ENCODE measurements at places on chromosomes 3 and 15.

DNA sequence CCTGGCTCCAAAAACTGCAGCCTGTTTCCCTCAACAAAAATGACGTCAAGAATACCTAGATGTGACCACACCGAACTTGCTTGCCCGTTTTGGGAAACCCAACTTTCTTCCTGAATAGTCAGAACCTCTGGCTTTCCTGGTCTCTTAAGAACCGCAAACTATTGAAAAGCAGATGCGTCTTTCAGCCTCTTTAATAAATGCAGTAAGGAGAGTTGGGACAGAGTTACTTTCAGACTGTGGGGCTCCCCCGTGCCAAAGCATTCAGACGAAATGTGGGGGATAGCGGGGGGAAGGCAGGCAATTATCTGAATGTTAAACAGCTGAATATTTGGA lies 1.2 kb upstream of the PROK2 start:
- DNase-seq: no peak

- DNase-seq: peak; percentile 68
Measured at GRCh38 chr3:52446631-52447511, 2.0 kb upstream of the SEMA3G start.

GRCh38 chr3:184710870-184711492 lies 883 bp downstream of the MAGEF1 start:
- DNase-seq: no peak

DNA sequence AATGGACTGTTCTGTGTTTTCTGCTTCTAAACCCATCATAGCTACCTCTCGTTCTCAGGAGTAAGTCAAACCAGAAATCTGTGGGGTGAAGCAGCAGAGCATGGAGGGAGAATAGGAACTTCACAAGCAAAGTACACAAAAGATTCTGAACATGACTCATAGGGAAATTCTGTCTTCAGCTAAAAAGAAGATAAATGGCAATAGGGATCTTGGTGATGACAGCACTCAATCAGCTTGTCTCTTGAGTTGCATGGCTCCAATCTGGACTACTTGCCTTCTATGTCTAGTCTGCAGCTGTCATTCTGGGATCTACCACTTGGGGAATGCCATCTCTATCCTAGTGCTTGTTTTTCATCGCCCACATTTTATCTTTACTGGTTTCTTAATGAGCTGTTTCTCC lies 13.5 kb upstream of the GRAMD1C start:
- no peak for DNase-seq

- no peak for DNase-seq
Measured at GRCh38 chr15:35040339-35041255, 44.5 kb downstream of the NANOGP8 start.

DNA sequence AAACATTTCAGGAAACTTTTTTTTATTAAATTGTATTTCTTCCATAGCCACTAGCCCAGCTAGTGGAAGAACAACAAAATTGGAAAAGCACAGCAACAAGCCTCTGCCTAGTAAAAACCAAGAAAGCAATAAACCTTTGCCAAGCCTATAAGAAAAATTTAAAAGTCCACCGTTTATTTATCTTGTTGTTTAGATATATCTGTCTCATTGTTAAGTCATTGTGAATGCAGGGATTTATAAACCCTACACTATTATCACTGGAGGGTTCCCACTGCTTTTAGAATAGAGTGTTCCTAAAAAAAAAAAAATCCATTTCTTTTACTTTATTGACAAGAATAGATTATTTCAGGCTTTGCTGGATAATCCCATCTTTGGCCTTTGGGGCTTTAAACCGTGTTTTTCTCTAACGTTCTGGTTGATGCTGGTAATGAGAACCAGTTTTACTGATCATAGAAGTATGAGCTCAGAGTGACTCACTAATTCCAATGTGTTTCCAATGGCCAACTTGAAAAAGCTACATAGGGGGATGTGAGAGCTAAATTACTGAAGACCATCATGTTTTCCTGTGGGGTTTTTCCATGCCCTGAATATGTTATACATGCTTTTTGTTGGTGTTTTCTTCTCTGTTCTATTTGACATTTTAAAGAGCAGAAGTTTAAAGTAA lies 634.1 kb downstream of the RBMS3 start:
- DNase-seq: no peak

DNA sequence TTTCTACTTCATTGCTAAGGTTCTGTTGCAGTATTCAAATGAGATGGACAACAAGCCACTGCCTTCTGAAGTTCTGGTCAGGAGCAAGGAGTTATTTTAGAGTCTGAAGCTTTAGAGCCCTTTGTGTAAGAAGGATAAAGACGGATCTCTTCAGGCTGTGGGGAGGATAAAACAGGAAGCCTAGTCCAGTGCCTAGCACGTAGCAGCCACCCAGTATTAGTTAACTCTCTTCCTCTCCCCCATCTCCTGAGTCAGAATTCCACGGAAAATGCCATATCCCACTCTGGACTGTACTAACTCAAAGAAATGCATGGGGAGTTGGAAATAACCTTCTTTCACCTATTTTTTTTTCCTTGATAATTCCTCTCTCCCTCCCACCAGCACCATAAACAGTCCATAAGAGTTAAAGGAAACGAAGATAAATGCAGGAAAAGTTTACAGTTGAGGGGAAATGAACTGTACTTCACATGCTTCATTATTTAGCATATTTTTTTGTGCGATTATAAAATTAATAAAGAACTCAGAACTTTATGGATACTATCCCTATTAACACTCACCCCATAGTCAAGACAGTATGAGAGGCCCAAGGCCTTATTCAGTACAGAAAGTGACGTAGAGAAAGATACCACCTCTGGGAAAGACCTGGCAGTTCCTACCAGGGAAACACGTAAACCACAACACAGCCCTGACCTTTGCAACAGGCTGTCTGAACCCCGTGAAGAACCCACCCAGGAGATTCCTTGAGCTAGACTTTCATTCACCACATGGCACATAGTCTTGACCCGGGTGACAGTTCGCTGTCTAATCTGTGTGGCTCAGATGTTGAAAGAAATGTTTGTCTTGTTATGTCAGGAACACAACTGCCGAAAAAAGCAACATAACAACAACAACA lies 9.2 kb downstream of the IGF2BP2 start:
- no peak for DNase-seq

GRCh38 chr3:16849229-16849628 lies 35.5 kb upstream of the PLCL2 start:
- peak; percentile 48 for DNase-seq

DNA sequence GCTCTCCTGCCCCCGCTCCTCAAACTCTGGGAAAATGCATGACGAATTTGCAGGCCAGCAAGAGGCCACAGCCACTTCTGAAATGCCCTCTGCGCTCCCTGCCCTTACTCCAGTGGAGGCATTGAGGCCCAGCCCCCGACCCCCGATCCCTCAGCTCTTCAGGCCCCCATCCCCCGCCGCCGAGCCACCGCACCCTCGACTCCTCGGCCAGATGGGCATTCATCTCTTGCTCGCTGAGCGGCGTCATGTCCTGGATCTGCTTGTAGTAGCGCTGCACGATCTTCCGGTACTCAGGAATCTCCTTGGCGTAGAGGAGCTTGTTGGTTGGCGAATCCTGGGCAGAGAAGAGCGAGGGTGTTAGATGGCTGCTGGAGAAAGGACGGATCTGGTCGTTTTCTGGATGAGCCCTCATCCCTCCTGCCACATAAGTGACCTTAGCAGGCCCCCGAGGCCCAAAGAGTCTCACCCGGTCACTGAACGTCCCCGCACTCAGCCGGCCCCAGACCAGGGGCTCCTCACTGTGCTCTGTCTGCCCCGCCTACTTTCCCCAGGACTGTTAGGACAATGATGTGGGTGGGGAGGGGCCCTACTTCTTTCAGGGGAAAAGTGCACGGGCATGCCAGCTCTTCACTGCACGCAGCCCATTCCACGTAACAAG lies 14.0 kb downstream of the H1-8 start:
- no peak for DNase-seq

DNA sequence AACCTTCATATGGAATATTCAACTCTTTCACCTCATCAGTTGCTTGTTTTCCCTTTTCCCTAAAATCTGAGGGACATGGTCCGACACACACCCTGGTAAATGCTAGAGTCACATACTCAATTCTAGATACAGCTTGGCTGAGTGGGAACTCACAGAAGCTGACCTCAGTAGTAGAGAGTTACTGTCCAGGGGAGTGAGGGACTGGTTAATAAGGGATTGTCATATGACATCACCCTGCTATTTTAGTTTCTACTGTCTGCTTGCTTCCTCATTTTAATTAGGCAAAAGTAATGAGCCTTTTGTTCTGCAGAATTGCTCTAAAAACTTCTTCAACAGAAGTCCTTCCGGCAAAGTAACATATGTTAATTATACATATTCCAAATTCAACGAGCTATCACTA lies 244.5 kb downstream of the ZIC4 start:
- no peak for DNase-seq

DNA sequence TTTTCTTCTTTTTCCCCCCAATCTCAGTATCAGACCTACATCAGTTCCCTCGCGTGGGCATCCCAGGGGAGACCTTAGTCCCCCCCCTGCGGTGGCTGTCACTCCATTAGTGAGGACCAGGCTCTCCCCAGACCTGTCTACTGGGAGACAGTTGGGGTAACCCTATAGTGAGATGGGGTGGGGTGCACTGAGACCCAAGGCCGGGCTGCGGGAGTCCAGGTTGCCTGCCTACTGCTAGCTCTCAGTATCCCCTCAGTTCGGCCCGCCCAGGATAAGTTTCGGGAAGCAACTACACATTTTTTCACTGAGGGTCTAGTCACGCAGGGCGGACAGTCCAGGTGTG lies 671 bp upstream of the DCUN1D1 start:
- DNase-seq: no peak

- no peak for DNase-seq
Measured at GRCh38 chr3:156489462-156489911, 65.4 kb downstream of the SSR3 start.

- no peak for DNase-seq
Measured at GRCh38 chr3:161737171-161737570, 240.6 kb downstream of the OTOL1 start.

DNA sequence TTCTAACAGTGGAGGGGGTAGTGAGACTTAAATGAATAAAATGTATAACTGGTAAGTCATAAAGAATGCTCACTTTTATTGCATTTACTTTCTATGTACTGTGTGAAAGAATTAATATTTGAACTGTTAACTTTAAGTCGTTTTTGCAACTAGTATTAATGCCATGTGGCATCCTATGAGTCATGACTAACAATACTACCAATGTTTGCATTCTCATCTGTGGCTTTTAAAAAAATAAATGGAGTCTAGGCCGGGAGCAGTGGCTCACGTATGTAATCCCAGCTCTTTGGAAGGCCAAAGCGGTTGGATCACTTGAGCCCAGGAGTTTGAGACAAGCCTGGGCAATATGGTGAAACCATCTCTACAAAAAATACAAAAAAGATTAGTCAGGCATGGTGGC lies 5.2 kb downstream of the C3orf49 start:
- no peak for DNase-seq

DNA sequence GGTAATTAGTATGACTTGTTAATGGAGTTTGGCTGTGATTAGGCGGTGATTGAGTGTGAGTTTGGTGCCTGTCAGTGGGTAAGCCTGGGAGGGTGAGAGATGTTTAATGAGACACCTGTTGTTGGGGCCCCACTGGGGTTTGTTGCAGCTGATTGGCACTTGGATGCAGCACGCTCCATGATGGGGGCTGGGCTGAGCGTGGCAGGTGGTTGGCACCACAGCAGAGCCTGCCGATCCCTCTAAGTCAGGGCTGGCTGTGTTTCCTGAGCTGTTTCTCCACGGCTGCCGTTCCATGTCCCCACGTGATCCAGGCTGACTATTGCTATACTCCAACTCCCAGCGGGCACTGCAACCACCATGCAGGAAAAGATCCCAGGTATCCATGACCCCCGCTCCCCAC lies 93.5 kb upstream of the ARRDC4 start:
- no peak for DNase-seq

- DNase-seq: no peak
Measured at GRCh38 chr3:146682171-146682570, 77.0 kb upstream of the PLSCR5 start.

DNA sequence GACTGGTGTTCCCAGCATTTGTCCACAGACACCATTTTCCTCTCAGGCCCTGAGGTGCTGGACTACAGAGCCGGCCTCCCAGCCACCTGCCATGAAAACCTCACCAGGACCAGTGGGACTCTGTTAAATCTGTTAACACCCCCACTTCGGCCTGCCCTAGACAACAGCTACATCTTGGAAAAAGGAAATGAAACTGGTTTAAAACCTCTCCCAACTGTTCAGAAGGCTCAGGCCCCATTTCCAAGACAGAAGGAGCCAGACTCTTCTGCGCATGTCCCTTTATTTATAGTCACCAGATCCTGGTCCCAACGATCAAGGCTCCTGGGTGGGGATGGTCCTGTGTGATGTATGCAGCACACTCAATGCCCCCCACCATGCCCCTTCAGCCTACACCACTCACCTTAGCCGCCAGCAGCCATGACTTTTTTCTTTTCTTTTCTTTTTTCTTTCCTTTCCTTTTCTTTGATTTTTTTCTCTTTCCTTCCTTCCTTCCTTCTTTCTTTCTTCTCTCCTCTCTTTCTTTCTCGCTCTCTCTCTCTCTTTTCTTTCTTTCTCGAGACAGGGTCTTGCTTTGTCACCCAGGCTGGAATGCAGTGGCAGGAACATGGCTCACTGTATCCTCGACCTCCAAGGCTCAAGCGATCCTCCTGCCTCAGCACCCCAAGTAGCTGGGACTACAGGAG lies 25.5 kb upstream of the FLNB start:
- no peak for DNase-seq

GRCh38 chr3:40020689-40021088 lies 211.3 kb downstream of the MYRIP start:
- no peak for DNase-seq

GRCh38 chr15:89197503-89197971 lies 23.8 kb downstream of the RLBP1 start:
- DNase-seq: no peak

DNA sequence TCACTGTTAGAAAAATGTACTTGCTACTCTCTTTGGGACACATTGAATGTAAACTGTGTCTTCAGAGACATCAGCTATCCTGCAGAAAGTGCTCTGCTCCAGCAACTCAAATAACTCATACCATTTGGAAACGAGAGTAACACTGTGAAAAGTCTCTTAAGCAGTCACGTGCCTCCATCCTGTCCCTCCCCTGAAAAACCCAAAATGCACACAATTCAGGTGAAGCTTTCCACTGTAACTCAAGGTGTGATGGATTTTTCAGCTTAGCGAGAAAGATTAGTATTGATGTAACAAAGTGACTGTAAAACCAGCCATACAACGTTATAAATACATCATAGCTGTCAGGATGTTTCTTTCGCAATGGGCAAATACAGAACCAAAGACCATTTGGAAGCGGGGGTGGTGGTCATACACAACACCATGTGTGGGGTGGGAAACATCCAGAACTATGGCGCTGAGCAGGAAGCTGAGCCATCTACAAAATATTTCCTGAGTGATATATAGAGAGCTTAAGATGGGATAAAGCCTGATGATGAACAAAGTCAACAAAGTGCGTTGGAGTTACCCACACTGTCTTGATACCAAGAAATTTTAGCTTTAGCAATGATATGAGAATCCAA lies 332.3 kb downstream of the FOXP1 start:
- no peak for DNase-seq
